ENCODE measurements at places on chromosomes 5 and 9.

DNA sequence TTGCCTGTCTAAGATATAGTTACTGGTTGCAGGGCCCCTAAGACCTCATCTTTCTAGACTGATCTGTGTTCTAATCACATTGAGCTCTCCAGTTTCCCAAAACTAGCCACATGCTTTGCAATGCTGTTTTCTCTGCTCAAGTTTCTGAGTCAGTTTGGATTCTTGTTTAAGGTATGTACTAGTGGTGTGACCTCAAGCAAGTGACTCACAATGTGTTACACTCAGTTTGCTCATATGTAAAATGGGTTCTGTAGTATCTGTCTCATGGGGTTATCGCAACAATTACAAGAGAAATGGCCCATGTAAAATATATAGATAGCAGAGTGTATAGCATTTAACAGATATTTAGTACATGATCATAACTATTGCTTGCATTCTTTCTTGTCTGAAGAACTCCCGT lies 153.1 kb upstream of the ELL2 start:
- no peak for DNase-seq

- no peak for DNase-seq
Measured at GRCh38 chr9:131138676-131139075, 13.3 kb downstream of the NUP214 start.

DNA sequence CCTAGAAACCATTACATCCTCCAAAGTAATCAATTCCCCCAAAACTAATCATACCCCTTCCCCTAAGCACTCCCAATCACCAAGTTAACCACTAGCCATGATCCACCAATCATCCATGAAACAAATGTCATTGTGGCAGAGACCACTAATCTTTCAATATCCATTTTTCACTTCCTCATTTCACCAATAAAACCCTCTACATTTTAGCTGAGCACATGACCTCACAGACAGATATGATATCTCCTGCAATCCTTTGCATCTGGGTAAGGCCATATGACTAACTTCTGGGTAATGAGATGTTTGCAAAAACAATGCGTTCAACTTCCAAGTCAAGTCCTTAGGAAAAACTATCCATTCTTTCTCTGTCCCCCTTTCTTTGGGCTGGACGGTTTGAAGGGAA lies 20.7 kb downstream of the OR2S2 start:
- no peak for DNase-seq

DNA sequence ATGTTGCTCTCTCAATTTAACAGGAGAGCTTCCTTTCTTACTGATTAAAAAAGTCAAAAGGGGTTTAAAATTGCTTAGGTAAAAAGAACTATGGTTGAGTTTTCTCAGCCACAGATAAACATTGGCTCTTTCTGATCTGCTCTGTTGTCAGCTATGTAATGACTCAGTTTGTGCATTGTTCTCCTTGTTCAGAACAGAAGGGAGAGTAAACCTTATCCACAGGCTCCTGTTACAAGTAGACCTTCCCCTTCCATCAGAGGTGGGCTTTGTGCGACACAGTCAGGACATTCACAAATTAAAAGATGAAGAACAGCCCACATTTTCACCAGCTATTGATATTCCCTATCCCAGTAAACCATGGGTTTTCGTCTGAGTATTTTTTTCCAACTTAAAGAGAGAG lies 236.3 kb upstream of the SEMA6A start:
- DNase-seq: no peak

DNA sequence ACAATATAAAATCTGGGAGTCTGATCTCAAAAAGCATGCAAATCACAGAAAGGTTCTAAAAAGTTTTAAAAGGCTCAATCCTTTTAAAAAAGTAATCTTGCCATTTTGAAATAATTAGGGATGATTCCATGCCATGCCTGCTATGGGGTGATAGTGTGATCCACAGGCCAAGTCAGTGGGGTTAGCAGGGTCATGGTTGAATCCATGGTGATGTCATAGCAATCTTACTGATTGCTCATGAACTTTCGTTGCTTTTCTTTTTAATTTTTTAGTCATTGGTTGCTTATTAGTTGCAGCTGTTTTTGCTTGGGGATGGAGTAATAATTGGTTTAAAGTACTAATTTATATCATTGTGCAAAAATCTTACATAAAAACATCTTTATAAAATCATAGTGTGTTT lies 485.0 kb downstream of the ENC1 start:
- no peak for DNase-seq

DNA sequence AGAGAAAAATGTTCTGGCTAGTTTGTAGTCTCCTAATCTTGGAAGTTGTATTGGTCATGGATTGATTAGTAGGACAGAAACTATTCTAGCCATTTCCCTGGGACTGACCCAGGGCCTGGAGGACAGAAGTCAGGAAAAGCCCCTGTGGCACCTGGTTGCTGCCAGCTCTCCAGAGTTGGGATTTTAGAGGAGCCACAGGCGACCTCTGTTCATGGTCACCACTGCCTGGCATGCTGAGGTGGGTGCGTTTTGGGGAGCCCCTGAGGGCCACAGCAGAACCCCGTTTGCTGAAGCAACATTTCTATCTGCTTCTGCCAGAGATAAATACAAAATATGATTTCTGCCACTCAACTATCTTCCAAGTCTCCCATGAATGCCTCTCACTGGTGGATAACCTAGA lies 7.6 kb upstream of the MAPK9 start:
- DNase-seq: no peak

- DNase-seq: no peak
Measured at GRCh38 chr9:120643061-120643460, 63.1 kb upstream of the CDK5RAP2 start.

- no peak for DNase-seq
Measured at GRCh38 chr5:124860291-124860655, 113.8 kb upstream of the ZNF608 start.

DNA sequence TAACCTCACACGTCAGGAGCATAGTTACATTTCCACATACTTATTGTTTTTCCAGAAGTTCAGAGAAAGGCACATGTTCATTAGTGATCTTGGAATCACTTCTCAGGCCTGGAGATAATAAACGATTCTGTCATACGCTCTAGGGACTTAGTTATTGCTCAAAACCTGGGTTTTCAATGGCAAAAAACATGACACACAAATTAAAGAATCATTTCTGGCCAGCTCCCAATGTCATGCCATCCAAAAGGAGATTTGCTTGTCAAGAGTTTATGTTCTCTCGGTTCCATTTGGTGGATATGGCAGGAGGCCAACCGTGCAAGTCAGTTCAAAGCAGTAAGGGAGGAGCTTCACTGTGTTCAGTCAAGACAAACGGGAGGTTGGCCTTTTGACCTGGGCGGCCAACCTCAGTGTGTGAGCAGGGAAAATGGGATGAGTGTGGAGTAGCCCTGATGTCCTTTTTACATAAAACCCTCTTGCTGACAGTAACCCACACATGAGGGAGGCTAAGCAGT lies 123.4 kb downstream of the NXNL2 start:
- DNase-seq: no peak

DNA sequence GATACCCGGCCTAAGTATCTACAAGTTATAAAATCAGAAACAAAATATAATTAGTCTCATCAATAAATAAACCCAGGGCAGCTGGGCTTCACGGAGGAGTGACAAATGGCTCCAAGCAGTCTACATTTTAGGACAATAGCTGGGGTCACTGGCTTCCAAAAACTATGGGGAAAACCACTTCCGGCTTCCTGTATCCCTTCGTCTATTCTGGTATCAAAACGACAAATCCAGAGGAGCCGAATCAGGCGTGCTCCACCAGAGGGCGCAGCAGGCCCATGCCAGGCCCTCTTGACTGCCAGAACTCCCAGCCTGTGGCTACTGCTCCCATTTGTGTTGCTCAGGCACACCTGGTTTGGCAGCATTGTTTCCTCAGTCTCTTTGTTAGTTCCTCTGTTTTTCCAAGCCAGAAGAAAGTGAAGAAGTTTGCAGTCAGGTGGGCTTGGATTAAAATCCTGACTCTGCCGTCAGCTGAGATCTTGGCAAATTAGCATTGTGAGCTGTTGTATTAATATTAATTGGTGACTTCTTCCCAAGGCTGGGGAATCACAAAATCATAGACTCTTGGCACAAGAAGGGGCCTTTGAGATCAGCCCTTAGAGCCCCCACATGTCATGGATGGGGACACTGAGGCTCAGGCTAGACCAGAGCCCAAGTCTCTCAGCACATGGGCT lies 11.6 kb upstream of the RAB14 start:
- peak; percentile 53 for DNase-seq

GRCh38 chr5:176171171-176171760 lies 67.0 kb upstream of the SIMC1 start:
- DNase-seq: no peak

DNA sequence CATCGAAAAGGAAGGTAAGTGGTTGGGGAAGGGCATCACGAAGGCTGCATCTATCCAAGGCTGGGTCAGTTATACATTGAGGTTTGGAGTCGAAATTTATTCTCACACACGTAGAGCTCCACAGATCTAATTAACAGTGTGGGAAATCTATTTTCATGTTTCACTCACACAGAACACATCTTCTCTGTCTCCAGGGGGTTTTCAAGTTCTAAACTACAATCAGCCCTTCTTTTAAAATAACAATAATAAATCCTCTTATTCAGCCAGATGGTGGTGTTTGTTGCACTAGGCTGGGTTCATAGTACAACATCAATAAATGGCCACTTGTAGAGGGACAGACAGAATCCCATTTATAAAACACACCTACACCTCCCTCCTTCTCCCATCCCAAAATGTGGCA lies 174.5 kb upstream of the KLF9 start:
- no peak for DNase-seq

DNA sequence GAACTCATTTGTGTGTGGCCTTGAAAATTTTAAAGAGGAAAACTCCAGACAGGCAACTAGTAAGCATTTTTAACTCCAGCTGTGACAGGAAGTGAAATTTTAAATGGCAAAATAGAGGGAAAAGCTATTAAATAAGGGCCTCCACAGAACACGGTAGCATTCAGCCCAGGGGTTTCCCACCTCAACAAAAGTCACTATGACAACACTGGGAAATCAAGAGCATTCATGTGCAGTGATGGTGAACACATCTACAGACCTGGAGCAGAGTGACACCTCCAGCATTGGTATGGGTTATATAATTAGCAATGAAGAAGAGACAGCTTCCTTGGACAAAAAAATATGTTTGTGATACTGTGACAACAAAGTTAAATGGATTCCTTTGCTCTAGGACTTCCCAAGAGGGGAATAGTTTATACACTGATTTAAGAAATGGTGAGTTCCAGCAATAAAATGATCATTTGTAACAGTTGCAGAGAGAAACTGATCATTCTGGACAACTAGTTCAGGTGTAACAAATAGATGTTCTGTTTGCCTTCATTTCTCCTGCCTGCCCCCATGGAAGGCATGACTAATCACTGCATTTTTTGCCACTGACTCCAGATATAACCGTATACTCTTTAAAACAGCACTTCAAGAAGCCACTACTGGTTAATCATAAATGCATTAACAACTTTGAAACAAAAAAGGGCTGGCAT lies 93.3 kb upstream of the SLC44A1 start:
- no peak for DNase-seq

DNA sequence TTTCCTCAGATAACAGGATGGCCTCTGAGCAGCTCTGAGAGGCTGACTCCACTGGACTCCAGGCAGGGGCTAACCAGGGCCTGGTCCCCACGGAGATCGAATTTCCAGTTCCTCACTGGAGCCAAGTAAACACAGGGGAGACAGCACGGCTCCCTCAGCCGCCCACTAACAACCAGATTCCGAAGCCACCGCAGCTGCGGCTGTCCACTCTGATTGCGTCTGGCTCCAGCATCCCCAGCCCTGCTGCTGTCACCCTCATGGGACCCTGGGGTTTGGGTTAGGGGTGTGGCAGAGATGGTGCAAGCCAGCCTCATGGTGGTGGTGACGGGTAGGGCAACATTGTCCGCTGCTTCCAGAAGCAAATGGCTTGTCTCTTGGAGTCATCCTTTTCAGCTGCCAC lies 172.6 kb downstream of the RGS3 start:
- no peak for DNase-seq

- DNase-seq: no peak
Measured at GRCh38 chr5:122908662-122909061, 63.2 kb downstream of the SNX24 start.

- no peak for DNase-seq
Measured at GRCh38 chr5:89849830-89850512, 559.6 kb downstream of the CETN3 start.

- no peak for DNase-seq
Measured at GRCh38 chr9:105242557-105242956, 1.9 kb upstream of the SLC44A1 start.

DNA sequence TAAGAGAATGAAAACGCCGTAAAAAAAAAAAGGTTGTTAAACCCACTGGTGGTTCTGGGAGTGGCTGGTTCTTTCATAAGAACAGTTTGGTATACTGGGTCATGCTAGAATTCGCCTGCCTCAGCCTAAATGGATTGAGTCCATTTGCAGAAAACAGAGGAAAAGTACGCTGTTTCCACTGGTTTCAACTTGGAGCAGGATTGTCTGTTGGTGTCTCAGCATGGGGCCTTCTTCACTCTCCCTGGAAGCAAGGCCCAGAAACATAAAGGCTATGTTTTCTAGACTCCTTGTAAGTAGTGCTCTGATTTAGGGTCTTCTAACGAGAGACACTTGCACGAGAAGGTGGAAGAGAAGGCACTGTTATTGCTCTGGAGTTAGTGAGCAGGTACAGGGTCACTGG lies 116.9 kb upstream of the MTAP start:
- no peak for DNase-seq

- DNase-seq: no peak
Measured at GRCh38 chr5:17187786-17188170, 29.7 kb upstream of the BASP1 start.

- no peak for DNase-seq
Measured at GRCh38 chr9:124593651-124594058, 86.5 kb upstream of the NR5A1 start.

DNA sequence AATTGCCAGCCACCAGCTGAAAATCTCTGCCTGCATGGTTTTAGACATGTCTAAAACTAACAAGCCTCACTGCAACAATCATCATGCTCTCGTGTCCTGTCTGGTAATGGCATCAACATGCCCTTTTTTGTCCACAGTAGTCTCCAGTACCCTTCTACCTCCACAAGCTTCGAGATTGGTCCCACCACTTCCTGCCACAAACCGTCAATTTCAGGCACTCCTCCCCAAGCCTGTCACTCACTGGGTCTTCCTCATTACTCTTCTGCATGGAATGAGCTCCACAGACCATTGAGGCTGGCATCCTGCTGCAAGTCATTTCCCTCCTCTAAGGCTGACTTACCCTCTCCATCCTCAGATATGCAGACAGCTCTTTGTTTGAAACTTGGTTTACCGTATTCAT lies 9.0 kb downstream of the LPAR1 start:
- DNase-seq: no peak

DNA sequence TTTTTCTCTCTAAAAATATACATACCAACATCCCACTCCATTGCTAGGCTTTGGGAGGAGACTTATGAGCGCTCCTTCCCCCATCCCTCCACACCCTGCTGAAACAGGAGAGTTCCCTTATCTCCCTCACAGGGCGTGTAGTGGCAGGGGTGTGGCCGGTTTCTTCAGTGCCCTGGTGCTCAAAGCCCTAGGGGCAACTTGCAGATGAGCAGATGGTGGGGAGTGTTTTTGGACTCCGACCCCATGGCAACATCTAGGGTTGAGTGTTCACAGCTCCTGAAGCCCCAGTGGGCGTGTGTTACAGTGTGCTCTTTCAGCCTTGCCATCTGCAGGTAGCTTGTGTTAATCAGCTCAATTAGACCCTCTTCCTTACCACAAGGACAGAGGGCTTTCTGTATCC lies 409.5 kb downstream of the MAT2B start:
- DNase-seq: no peak

Data from activated T-helper 2 cell treated with anti-CD3 and anti-CD28 coated beads, Interferon-gamma antibody, Interleukin-2, Interleukin-4, amounts not matched to agents 10 μg/mL and 5 μg/mL and 100 μg/mL, durations not matched to agents 14 hours and 24 hours and 36 hours (primary cell).